Activated CD4-positive, alpha-beta T cell treated with anti-CD3 and anti-CD28 coated beads, Interleukin-2, amount 50 U/mL, for 1 hour (primary cell): ENCODE measurements at places on chromosomes 3 and 15.

GRCh38 chr3:13057282-13058040 is 15.8 kb downstream of the IQSEC1 start:
- DNase-seq = no peak

GRCh38 chr3:7865611-7866010 is 636.0 kb upstream of the LMCD1 start:
- no peak for DNase-seq

- DNase-seq = no peak
These were observed 247.0 kb downstream of the STXBP5L start for GRCh38 chr3:121155028-121155427.

DNA sequence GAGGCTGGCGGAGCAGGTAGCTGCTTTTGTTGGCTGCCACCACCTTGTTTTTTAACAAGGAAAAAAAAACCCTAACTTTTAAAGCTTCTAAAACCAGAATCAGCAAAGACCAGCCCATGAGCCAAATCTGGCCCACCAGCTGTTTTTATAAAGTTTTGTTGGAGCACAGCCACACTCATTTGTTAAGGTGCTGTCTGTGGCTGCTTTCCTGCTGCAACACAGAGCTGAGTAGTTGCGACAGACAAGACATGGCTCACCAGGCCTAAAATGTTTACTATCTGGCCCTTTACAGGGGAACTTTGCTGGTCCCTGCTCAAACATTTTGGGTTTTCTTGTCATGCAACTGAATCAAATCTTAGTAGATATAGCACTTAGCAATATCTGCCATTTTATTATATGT is 18.9 kb downstream of the EFCAB12 start:
- DNase-seq = no peak

DNA sequence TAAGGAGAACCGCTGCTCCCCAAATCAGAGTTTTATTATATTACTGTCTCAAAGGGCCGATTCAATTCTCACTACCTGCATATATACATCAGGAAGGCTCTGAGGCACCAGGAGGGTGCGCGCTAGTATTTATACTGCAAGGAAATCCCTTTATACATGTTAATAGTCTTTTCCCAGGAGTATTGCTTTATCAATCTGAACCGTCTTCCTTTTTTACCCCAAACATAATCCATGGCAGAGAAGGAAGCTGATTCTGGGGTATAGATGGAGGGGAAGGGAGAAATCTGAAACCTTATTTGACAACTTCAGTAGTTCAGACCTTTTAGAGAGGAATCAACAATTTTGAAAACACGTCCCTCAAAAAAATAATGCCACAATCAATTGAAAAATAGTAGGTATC is at the start of gene POU1F1:
POU1F1 (minus strand) TSS at position 101 of the 400 bp plus-strand sequence. CDS start 122 bp downstream, outside the sequence.
- no peak for DNase-seq

- no peak for DNase-seq
These were observed 14.2 kb upstream of the MTMR10 start for GRCh38 chr15:31005660-31006059.

DNA sequence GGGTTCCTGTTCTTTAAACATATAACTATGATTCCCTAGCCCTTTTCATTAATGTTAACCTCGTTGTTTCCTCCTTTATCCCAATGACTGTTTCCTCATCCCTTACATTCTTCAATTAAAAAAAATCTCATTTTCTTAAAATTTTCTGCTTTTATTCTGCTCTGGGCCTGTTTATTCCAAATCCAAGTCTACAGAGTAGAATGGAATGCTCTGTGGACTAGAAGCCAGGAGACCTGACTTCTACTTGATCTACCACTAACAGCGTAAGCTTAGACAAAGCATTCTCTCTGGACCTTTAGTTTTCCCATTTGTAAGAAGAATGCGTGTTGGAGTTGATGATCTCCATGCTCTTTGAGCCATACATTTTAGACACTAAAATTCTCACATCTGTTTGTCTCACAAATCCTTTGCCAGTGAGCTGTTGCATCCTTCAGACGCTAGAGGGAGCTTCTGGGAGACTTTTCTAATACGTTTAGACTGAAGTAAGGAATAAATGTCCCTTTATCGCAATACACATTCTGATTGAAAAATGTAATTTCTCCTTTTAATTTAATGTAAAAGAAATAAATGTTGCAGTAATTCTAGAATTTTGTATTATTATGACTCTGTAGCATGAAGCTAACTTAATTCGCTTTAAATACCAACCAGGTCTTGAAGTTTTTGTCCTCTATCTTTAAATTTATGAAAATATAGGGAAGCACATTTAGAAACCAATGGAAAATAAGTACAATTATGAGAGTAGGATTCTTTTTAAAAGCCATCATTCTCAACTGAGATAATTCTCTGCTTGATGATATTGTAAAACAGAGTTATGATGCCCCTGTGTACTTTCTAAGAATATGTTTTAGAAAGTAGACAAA is 21.7 kb upstream of the GMNC start:
- DNase-seq = no peak

DNA sequence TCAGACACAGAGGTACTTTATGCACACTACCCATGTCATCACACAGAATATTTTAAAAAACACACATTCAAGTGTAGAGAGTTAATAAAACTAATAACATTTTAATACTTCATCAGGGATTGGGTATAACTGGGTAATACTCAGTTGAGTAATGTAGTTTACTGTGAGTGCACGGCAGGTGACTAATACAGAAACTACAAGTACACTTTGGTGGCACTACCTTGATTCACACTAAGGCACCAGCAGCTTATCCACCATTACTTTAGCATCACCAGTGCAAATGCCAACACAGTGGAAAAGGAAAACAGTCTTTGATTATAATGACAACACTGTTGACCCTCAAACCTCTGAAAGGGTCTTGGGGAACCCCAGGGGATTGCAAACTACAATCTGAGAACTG is 33.6 kb downstream of the ZNF280D start:
- DNase-seq = no peak

- DNase-seq = no peak
These were observed 25.0 kb downstream of the SRGAP3 start for GRCh38 chr3:9224490-9224889.

DNA sequence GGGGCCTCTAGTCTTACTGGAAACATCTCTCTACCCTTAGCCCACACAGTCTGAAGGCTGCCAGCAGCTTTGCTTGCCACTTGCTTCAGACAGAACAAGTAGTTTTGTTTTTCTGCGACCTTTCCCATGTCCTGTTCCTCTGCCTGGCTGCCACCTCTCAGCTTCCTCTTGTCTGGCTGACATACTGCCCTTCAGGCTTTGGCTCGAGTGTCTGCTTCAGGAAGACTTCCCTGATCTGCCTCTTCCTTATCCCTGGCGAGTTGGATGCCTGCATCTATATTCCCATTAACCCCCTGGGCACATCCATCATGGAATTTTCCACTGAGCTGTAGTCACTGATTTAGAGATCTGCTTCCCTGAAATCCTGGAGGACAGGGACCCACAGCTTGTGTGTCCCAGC is 25.1 kb upstream of the CPNE9 start:
- no peak for DNase-seq

DNA sequence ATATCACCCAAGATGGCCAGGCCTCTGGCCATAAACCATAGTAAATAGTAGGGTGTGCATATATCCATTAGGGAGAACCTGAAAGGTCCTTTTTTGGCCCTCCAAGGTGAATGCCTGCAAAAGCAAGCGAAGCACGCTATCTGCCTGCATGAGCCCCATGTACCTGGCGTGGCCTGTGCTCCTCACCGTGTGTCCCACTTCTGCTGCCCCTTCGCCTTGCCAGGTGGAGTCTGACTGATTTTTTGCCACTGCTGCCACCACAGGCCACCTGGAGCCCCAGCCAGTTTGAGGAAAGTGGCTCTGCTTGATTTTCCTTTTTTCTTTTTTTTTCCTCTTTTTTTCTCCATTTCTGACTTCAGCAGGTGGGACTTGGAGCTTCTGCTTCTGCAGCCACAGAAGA is 139.7 kb downstream of the SNRPN start:
- no peak for DNase-seq

- DNase-seq = no peak
These were observed 144.6 kb downstream of the VGLL4 start for GRCh38 chr3:11499144-11499543.

DNA sequence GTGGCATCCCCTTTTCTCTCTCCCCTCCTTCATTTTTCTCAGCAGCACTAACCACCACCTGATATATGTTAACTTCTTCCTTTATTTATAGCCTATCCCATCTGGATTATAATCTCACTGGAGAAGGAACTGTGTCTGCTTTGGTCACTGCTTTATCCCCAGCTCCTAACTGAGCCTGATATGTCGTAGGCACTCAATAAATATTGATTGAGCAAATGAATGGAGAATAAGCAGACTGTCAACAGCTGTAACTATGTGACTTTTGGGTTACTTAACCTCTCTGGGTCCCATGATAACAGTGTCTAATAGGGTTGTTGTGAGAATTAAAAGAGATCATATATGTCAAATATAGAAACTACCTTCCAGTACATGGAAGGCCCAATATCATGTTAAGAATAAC is 127.9 kb downstream of the MECOM start:
- DNase-seq = no peak

DNA sequence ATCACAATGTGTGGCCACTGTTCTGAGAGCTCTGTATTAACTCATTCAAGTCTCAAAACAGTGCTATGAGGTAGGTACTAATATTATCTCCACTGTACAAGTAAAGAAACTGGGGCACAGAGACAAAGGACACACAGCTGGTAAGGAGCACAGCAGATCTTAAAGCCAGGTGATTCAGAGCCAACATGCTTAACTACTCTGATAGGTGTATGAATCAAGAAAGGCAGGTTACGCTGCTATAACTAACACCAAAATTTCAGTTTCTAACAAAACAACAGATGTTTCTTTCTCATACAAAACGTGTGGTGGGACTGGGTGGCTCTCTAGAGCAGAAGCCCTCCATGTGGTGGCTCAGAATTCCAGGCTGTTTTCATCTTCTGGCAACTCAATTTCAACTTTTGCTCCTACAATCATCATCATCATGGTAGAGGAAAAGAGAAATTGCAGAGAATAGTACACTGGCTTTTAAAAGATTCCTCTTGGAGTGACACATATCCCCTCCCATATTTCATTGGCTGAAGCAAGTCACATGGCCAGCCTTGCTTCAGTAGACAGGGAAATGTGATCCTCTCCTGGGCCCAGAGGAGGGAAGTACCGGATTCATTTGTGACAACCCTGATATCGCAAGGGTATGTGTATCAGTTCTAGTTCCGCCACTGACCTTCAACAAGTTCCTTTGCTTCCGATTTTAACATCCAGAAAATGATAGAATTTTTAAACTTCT is 126.2 kb upstream of the PTX3 start:
- no peak for DNase-seq

DNA sequence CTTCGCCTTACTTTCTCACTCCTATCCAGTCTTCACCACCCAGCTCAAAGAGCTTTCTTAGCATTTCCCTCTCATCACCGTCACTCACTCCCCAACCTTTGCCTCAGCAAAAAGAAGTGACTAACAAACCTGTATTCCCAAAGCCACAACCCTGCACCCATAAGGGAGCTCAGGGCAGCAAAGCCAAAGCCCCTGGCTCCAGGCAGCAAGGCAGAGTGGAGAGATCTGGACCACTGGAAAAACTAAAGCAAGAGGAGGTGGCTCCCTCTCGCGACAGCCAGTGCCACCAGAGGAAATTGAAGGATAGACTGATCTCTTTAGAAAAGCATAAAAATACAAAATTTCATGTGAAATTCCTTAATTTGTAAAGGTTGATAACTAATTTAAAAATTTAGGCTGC is 25.1 kb upstream of the CDCP1 start:
- DNase-seq = no peak

GRCh38 chr15:33329457-33329856 is 18.7 kb downstream of the RYR3 start:
- DNase-seq = no peak

GRCh38 chr3:128988286-128988685 is 5.6 kb downstream of the CFAP92 start:
- no peak for DNase-seq

DNA sequence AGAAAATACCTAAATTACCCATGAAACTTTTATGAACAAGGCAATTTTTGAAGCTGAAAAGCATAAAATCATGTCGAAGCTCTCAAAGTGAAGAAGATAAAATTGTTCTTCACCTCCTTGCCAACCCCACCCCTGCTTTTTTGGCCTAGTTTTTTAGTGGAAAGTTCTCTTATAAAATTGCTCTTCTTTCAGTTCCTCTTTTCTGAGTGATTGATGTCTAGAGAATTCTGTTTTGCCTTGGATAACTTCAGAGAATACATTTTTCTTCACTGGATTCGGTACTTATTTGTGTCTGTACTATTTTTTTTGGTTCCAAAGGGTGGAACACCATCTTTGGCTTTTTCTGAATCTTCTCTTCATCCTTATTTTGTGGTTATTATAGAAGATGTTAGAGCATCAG is 25.0 kb upstream of the PYDC2 start:
- DNase-seq = no peak

DNA sequence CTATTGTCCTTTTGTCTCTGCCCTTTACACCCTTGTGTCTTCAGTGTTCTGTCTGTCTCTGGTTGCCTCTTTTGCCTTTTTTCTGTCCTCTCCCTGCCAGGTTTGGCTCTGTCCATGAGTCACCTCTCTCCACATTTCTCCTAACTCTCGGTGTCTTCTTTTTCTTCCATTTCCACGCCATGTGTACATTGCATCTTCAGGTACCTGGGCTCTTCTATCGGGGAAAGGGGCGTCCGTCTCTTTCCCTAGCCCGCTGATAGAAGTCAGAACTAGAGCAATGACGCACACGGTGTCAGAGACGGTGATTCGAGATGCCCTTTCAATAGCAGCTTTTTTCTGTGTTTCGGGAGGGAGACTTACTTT is 641 bp downstream of the OPA1 start:
- DNase-seq = peak; percentile 21

GRCh38 chr3:111932946-111933345 is 45.9 kb upstream of the ABHD10 start:
- no peak for DNase-seq

GRCh38 chr3:182178488-182179200 is 466.9 kb downstream of the SOX2 start:
- DNase-seq = no peak

DNA sequence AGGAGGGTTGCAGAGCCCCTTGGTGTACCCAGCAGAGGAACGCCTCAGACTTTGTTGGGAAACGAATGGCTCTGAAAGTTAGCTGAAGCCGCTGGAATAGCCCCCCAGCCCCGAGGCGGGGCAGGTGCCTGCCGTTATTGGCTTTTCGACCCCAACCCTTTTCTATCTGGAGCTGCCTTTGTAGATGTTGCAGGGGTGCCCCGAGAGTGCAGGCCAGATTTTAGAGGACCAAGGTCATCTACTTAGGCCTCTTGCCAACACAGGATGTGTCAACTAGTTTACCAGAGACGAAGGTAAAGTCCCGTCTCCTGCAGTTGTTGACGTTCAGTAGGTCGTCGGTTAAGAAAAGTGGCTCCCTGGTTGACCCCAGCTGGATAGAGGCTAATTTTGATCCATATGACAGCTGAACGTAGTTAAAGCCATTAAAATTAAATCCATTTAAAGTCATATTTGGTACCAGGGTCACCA is 579 bp upstream of the UBE3A start:
- DNase-seq = no peak

DNA sequence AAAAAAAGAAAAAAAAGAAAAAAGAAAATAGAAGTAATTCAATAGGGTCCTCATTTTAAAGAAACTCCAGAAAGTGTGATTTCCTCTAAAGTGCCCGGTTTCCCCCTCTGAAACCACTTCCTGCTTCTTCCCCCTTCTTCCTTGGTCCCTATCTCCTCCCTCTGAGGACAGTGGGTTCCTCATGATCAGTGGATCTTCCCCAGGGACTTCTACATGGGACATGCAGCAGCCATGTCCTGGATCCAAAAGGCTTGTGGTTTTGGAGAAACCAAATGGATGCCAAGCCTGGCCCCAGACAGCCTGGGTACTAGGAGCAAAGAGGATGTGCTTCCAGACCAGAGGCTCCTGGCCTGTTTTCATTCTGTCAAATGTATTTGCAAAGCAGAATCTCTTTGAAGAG is 26.6 kb upstream of the SMAD6 start:
- DNase-seq = no peak
